ENCODE measurements at places on chromosomes 7 and 10. TPM values are rescaled to one million over a fixed set of nuclear protein-coding genes. Genes with fewer than 3 reads are reported as not detected.

DNA sequence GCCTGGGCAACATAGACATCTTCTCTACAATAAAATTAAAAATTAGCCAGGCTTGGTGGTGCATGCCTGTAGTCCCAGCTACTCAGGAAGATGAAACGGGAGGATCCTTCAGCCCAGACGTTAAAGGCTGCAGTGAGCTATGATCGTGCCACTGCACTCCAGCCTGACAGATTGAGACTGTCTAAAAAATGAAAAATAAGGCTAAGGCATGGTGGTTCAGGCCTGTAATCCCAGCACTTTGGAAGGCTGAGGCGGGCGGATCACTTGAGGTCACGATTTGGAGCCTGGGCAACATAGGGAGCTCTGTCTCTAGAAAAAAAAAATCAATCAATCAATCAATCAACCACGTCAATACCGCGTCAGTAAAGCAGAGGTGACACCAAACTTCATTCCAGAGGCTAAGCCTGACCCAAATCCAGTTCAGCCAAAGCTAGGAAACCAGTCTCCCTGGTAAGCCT is 31.1 kb downstream of the MRPS24 start:
- DNase-seq, result no peak

GRCh38 chr10:80137920-80138319 is 5.4 kb downstream of the PLAC9 start:
- DNase-seq, result no peak

The MACROH2A2 gene
- total RNA-seq, result 16.3 TPM

GRCh38 chr7:132276234-132276630 is 300.0 kb downstream of the PLXNA4 start:
- no peak for DNase-seq

DNA sequence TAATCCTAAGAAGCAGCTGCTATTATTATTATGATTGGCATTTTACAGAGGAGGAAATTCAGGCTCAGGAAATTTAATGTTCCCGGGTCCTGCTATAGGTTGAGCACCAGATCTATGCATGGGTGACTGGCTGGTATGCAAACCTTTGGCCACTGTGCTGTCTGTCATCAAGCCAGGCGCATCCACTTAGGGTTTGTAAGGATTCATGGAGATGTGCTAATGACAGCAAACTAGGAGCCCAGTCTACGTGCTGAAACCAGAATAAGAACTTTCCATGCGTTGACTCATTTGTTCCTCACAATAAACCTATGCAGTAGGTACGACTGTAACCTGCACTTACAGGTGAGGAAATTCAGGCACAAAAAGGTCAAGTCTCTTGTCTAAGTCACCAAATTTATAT is 64.5 kb upstream of the ZMIZ1 start:
- no peak for DNase-seq

DNA sequence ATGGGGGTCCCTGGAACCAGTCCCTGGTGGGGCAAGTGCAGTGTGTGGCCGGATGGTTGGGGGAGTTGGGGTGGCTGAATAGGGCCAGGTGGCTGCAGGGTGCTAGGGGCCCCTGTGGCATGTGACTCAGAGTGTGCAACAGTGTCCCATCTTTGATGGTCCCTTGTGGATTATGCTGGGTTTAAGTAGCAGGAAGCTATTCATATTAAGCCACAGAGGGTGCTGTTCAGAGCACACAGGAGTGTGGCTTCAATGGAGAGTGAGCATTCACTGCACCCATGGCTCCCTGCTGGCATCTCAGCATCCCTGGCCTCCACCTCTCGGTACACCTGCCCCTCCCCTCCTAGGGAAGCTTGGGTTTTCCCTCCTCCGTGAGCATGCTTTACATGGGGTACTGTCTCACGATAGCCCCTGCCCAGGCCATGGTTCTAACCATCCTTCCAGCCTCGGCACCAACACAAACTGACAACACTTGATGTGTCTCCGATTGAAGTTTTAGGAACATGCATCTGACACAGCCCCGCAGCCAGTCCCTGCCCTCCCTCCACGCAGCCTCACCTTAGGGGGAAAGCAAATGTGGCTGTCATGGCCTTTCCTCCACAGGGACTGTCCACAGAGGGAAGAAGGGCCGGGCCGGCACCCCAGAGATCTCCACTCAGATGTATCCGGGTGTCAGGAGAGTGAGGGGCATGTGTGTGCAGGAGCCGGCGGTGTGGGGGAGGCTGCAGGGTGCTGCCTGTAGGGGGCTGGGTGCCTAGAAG is 30.4 kb upstream of the PPIF start:
- no peak for DNase-seq

DNA sequence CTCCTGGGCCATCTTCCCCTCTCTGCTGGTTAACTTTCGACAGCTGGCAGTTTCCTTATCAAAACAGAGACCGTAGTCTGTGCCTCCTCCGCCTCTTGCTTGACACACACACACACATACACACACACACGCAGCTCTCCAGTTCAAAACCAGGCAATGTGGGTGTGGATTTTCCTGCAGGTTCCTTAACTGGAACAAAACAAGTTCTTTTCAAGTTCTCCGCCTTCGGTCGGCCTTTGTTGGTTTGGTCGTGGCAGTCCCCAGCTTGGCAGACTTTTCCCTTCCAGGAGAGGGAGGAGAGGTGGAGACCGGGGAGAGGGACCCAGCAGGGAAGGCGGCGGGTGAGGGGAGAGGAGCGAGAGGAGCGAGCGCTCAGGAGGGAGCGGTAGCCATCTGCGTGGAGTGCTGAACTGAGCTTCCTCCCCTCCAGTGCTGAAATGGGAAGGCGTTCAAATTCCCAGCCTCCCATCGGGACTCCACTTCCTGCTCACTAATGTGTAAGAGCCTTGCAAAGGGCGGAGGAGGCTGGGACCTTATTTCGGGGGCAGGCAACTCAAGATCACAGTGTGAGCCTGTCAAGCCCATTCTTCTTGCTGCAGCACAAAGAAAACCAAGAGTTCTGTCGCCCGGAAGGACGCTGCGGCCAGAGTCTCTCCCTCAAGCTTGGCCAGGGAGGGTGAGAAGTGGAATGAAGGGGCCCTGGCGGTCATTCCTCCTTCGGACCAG is 120.6 kb downstream of the PRPF18 start:
- DNase-seq, result peak; percentile 89

DNA sequence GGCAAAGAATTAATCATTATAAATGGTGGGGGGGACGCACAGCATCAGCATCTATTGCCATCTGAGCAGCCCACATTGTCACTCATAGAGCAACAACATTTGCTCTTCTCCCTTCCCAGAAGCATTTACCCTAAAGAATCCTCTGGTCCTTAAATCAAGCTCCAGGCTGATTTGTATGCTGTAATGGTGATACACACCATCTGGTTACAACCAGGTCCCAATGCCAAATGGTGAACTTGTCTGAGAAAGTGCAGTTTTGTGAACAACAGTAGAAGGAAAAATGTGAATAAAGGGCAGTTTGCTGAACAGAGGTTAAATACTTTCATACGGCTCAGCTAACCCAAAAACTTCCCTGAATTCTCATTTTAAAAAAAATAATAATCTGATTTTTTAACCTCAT is 38.8 kb upstream of the TCF7L2 start:
- no peak for DNase-seq

The SSC4D gene
- total RNA-seq, result not detected
